Fibroblast of skin of right quadriceps (primary cell): ENCODE measurements at places on chromosomes 1 and 21.

GRCh38 chr1:90711696-90712095, 5.4 kb downstream of the BARHL2 start:
- no peak for DNase-seq

DNA sequence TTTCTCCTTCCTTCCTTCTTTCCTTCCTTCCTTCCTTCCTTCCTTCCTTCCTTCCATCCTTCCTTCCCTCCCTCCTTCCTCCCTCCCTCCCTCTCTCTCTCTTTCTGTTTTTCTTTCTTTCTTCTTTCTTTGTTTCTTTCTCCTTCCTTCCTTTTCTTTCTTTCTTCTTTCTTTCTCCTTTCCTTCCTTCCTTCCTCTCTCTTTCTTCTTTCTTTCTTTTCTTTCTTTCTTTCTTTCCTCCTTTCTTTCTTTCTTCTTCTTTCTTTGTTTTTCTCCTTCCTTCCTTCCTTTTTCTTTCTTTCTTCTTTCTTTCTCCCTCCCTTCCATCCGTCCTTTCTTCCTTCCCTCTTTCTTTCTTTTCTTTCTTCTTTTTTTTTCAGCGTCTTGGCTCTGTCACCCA, 18.1 kb upstream of the IL19 start:
- no peak for DNase-seq

GRCh38 chr1:35656863-35657232, 15.5 kb upstream of the PSMB2 start:
- DNase-seq, result no peak

DNA sequence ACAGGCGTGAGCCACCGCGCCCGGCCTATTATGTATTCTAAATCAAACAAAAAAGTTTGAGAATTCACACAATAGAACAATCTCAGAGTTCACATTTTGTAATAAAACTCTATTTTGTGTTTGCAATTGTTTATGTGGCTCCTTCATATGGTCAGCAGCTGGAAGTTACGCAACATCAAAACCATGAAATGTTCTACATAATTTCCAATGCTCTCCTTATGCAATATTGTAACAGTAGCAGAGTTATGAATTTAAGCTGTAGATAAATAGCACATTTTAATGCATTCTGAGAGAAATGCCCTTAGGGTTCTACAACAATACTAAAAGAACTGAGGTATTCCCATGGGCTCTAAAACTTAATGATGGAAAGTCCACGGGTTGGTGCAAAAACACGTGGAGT, 62.3 kb upstream of the COL11A1 start:
- DNase-seq, result peak; percentile 36

GRCh38 chr1:25864434-25864833, 5.2 kb upstream of the AUNIP start:
- DNase-seq, result no peak

- DNase-seq, result no peak
Observed at GRCh38 chr1:87795615-87796337, 467.1 kb downstream of the LMO4 start.

DNA sequence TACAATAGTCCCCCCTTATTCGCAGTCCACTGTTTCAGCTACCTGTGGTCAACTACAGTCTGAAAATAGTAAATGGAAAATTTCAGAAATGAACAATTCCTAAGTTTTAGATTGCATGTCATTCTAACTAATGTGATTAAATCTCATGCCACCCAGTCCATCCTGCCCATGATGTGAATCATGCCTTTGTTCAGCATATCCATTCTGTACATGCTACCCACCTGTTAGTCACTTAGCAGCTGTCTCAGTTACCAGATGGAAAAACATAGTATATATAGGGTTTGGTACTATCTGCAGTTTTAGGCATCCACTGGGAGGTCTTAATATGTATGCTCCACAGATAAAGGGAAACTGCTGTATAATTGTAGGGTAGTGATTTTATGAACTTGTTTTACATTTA, 16.6 kb upstream of the HAO2 start:
- DNase-seq, result no peak

- DNase-seq, result peak; percentile 56
Observed at GRCh38 chr1:12518931-12519692, 98.9 kb downstream of the DHRS3 start.

- DNase-seq, result no peak
Observed at GRCh38 chr1:239388159-239388485, 1.8 kb downstream of the CHRM3 start.

- DNase-seq, result no peak
Observed at GRCh38 chr1:11764519-11764918, 2.5 kb downstream of the C1orf167 start.

DNA sequence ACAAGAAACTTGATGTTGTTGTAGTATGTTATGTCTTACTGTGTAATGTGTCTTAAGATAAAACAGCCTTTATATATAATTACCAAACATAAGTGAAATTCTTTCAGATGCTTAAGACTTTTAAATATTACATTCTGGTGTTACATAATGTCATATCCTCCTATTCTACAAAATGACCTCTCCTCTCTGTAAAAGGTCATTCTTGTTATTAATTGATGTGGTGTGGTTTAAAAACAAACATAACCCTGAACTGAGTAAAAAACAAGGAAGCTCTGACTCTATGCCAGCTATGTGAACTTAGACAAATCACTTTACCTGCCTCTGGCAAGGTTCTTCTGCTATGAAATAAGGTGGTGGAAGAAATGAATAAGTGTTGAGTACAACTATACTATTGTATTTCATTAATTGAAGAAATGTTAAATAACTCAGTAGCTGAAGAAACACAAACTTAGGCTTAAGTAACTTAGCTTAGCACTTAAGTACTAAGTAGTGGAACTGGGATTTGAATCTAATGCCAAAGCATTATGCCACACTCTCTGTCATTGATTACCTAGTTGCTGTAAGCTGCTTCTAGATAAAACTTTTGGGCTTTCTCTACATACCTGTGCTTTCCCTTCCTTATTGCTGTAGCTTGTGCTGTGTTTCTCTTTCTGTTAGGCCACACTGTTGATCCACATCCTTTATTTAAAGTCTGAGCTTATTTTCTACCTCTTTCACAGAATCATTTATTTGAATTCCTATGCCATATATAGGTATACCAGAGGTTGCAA, 859 bp upstream of the ANGPTL1 start:
- DNase-seq, result no peak

- no peak for DNase-seq
Observed at GRCh38 chr1:3561702-3562101, 49.6 kb downstream of the MEGF6 start.

DNA sequence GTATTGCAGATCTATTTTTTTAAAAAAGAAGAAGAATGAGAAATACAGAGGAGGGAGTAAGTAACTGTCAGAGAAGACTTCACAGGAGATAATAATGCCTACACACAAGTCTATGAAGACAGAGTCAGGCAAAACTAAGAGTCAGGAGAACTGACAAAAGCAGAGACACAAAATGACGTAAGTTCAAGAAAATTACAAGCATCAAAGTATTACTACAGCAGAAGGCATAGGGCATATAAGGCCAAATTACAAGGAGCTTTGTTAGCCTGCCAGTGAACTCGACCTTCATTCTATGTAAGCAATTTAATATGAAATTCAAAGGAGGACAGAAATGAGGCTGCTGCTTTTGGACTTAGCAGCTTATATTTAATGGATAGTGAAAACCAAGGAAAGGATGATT, 23.7 kb downstream of the FAF1 start:
- DNase-seq, result no peak

DNA sequence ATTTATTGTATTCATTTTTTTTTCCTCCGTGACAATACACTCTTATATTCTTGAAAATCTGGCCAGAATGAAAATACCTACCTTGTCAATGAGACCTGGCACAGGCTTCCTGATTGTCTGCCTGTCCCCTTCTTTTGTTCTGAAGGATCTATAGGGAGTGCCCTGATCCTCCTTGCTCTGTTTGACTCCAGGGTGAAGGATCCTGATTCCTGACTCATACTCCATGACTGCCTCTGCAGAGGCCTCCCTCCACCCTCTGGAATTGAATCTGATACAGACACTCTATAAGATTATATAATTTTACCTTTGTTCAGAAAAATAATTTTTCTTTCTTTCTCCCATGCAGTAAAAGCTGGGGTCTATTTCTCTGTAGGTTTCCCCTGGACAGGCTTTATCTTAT, 116.2 kb downstream of the HMCN1 start:
- peak; percentile 45 for DNase-seq
